ENCODE measurements at places on chromosomes 2 and 18.

GRCh38 chr2:167293172-167293781, 405.0 kb downstream of the XIRP2 start:
- DNase-seq = no peak

- DNase-seq = no peak
Measured at GRCh38 chr2:3779496-3780049, 76.2 kb downstream of the DCDC2C start.

DNA sequence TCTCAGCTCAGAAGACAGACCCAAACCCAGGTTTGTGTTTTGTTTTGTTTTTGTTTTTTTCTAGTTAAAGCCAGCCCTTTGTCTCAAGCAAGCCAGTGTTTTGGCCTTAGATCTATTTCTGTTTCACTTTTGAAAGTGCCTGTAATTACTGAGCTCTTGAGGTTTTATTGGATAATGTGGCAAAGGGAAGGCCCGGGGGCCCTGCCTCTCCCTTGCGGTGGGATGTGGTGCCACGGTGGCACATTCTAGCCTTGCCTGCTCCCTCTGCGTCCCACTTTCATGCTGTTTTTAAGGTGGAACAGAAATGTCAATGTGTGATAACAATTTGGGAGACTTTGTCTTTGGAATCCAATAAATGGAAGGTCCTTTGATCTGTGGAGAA, 2.5 kb downstream of the HPCAL1 start:
- no peak for DNase-seq

GRCh38 chr2:175872721-175873120, 129.3 kb downstream of the LNPK start:
- no peak for DNase-seq

GRCh38 chr2:236569573-236569973, at the start of gene ACKR3:
TSS of gene ACKR3 (plus strand) at chr2:236569825. CDS start at chr2:236580466, 10,641 bp downstream.
- DNase-seq = peak; percentile 67

GRCh38 chr18:23662309-23663263, at the start of gene ANKRD29:
TSS of gene ANKRD29 (minus strand) at chr18:23662911. CDS start at chr18:23662730, 181 bp downstream.
- no peak for DNase-seq

DNA sequence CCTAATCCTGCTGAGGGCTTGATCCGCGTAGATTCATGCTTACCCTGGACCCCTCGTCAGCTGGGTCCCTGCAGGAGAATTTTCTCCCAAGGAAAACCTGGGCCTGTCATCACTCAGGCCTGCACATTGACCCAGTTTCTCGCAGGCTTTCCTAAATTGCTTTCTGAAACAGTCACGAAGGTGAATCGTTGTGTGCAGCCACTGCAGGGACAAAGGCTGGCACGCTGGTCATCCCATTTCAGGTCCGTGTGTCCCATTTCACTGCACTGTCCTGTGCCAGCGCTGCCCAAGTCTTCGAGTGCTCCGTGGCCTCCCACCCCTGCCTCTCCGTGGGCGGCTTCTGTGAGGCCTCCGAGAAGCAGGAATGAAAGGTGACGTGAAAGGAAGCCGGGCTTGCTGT, 62.8 kb upstream of the YWHAQ start:
- DNase-seq = no peak

GRCh38 chr2:169066897-169067296, 2.5 kb upstream of the DHRS9 start:
- no peak for DNase-seq

DNA sequence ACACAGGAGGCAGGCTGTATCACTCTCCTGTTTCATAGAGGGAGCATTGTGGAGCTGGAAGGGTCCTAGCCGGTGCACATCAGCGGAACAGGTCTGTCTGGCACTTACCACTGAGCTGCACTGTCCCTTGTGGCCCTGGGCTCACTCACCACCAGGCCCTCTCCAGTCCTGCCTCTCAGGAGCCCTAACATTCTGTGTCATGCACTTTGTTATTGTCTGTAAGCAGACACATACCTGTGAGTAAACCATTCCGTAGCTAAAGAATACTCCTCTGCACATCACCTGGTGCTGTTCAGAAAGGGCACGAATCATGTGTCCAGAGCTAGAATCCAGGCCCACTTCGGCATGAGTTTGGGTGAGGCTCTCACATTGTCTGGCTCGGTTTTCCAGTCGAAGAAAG, 93.6 kb downstream of the CRIM1 start:
- no peak for DNase-seq

DNA sequence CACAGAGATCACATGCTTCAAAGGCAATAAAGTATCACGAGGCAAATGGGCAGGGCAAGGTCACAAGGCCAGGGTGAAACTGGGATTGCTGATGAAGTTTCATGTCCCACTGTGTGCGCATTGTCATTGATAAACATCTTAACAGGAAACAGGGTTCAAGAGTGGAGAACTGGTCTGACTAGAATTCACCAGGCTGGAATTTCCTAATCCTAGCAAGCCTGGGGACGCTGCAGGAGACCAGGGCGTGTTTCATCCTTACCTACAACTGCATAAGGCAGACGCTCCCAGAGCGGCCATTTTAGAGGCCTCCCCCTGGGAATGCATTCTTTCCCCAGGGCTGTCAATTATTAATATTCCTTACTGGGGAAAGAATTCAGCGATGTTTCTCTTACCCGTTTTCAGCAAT, 33.2 kb downstream of the PTPN4 start:
- no peak for DNase-seq

GRCh38 chr18:10354241-10354811, 100.1 kb upstream of the APCDD1 start:
- no peak for DNase-seq

DNA sequence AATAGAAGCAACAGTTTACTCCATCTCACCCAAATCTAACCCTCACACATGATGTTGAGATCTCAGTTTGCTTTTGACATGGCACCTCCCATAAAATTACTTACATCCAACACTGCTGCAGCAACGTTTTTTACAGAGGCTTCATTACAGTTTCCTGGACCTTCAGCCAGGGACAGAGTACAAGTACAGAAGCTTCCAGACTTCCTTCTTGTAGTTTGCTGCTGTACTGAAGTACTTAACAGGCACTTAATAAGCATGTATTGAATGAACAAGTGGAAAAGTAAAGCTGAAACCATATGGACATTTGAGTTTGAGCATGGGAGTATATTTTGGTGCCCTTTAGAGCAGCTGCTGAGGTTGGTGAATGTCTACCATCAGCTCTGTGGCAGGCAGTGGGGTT, 514.2 kb downstream of the PTPRM start:
- DNase-seq = no peak

- DNase-seq = no peak
Measured at GRCh38 chr2:99422599-99422998, 67.2 kb downstream of the REV1 start.

DNA sequence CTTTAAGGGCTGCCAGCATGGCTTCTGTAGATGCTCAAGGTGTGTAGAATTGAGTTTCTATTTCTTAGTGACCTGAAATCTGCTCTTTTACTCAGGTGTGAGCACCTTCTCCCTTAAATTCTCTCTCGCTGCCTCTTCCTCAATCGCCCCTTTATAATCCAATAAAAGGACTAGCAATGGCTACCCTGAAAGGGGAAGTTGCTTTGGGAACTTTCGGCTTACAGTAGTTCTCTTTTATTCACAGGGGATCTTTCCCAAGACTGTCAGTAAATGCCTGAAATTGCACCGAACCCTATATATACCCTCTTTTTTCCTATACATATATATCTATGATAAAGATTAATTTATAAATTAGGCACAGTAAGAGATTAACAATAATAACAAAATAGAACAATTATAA, 121.8 kb downstream of the ACTR3 start:
- DNase-seq = no peak

DNA sequence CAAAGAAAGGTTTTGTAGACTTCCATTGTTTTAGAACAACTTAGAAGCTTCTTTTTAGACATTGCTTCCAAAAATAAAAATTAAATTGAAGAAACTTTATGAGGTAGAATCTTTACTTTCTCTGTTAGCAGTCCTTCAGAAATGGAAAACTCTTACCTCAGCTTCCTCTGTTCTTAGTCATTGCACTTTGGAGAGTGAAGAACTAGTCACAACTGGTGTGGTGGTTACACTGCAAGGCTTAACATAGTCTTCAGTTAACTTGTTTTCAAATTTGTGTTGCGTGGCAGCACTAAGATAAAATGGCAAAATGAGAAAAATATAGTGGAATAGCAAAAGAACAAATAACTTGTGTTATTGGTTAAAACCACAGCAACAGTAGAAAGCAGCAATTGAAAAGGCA, 332.6 kb downstream of the KIAA1328 start:
- DNase-seq = no peak

DNA sequence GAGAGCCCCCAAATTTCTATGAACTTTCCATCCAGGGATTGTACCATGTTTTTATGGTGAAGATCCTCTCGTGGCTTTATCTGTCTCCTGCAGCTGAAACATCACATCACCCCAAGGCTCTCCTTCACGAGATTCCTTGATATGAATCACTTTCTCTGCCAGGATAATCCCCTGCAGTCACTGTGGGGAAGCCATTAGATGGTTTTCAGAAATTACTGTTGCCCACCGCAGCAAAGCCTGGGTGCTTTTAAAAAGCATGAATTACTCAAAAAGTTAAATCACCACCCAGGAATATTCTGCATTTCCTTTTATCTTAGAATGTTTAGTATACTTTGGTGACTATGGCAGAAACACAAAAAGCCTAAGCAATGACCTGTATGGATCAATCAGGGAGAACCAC, 428.4 kb upstream of the SLC14A2 start:
- DNase-seq = no peak

DNA sequence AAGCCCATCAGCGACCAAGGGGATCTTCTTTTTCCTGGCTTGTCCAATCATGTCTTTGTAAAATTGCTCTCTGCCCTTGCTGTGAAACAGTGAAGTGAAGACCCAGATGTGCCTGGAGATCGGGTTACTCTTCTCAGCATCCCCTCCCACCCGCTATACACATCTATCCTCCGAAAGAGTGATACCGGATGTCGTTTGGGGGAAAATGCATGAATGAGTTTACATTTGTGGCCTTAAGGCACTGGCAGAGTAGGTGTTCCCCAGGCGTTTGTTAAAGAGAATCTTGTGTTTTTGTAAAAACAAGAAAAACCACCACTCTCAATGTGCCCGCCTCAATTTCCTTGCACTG, 528.3 kb downstream of the CMPK2 start:
- no peak for DNase-seq

DNA sequence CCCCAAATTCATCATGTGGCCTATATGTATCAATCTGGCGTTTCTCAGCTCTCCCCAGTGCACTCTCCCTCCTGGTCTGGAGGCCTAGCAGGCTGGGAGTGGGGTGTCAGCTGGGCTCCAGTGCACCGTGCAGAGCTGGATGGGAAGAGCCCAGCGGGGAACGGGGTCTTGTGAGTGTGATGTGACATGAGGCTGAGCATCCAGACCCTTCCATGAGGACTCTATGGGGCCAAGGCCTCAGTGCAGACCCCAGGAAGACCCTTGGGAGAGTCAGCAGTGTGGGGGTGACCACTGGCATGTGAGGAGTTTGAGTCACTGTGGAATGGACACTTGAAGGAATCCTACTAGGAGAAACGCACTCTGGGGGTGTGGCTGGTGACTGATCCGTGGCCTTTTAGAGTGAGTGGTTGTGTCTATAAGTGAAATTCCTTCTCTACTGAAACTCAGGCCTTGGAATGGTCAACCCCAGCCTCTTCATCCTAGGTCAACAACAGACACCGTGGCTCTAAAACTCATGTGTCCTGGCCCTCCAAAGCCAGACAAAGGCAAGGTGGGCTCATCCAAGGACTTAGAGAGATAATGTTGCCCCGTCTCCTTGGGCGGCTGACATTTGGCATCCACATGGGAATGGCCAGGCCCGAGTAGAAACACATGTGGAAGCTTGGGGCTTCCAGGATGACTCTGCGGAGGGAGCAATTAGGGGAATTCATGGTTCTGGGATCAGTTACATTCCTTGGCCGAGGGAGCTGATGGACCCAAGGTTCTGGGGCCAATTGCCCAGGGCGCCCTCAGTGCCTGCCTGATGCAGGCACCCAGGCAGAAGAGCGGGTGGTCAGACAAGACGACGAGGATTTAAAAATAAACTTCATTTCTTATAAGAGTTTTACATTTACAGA, 156.0 kb upstream of the TWIST2 start:
- no peak for DNase-seq

DNA sequence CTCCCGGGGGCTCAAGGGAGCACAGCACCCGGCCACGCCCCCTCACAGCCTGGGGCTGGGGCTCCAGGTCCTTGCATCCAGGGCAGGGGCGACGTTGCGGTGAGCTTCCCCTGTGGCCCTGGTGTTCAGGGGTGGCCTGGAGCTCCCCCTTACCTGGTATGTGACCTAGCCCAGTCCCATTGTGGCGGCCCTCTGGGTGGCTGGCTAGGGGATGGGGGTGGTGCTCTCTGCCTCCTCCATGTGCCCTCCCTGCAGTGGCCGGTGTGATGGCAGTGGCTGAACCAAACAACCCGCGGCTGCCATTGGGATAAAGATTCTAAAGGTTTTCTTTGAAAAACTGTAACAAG, 288.3 kb downstream of the RDH14 start:
- no peak for DNase-seq

GRCh38 chr2:234795272-234795920, 156.4 kb upstream of the SH3BP4 start:
- no peak for DNase-seq

Measured in NCI-H187 (cell line).